ENCODE measurements at places on chromosomes 11 and 22.

- no peak for DNase-seq
These were observed 86.6 kb downstream of the EHF start for GRCh38 chr11:34707462-34707840.

GRCh38 chr11:64833198-64833502 is 11.3 kb downstream of the CDC42BPG start:
- no peak for DNase-seq

DNA sequence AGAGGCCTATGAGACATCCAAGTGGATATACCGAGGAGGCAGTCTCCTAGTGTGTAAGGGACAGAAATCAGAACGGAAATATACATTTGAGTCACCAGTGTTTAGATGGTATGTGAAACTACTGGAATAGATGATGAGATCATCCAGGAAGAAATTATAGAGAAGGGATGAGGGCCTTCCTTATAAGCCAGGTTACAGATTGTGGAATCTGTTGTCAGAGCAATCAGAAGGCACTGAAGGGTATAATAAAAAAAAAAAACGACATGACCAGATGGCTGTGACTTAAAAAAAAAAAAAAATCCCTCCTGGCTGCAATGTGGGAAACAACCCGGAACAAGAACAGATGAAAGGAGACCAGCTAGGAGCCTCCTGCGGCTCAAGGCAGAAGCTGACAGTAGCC is 2.7 kb downstream of the MAJIN start:
- peak; percentile 20 for DNase-seq

DNA sequence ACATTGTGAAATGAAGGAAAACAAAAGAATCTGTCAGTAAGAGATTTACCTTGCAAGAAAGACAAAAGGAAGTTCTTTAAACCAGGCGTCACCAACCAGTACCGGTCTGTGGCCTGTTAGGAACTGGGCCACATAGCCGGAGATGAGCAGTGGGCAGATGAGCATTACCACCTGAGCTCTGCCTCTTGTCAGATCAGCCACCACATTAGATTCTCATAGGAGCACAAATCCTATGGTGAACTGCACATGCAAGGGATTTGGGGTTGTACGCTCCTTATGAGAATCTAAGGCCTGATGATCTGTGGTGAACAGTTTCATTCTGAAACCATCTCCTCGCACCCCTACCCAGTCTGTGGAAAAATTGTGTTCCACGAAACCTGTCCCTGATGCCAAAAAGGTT is 108.2 kb downstream of the CYP2R1 start:
- DNase-seq, result no peak

GRCh38 chr11:66012946-66013761 is 1.3 kb downstream of the CST6 start:
- no peak for DNase-seq
